ENCODE measurements at places on chromosomes 4 and X.

GRCh38 chrX:48559636-48560035 lies 14.6 kb upstream of the RBM3 start:
- DNase-seq = no peak

- DNase-seq = no peak
Measured at GRCh38 chr4:17232566-17233253, 279.2 kb downstream of the QDPR start.

DNA sequence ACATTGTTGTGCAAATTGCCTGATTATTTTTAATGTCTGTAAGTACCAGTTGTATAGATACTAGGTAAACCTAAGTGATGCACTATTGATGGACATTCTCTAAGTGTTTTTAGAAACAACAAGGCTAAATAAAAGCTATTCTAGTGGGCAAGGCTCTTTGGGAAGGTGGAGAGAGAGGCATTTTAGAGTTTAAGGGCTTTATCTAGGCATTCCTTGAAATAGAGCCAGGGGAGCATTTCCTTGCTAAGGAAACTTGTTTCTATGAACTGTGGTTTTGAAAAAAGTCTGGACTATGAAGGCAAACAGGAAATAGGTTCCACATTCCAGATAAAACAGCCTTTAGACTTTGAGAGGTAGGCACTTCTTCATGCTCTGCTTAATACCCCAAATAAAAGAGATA lies 23.8 kb downstream of the BMX start:
- no peak for DNase-seq

GRCh38 chr4:54015423-54016030 lies 48.9 kb downstream of the CHIC2 start:
- DNase-seq = no peak

DNA sequence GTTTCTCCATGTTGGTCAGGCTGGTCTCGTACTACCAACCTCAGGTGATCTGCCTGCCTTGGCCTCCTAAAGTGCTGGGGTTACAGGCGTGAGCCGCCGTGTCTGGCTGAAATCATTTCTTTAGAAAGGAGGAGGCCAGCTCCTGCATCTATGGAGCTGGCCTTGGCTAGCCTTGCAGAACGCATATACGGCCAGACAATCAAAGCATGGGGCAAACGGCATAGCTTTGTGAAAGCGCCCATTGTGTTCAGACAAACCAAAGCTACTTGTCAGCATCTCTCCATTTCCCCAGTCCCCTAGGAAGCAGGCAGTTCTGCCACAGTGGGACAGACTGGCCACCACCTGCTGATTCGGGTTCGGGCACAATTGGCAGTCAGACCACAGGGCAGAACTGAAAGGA lies 48.9 kb upstream of the IQSEC2 start:
- DNase-seq = no peak

- DNase-seq = no peak
Measured at GRCh38 chr4:162347842-162348213, 184.0 kb upstream of the FSTL5 start.

- DNase-seq = peak; percentile 46
Measured at GRCh38 chrX:102950908-102951866, 14.1 kb downstream of the RAB40AL start.

DNA sequence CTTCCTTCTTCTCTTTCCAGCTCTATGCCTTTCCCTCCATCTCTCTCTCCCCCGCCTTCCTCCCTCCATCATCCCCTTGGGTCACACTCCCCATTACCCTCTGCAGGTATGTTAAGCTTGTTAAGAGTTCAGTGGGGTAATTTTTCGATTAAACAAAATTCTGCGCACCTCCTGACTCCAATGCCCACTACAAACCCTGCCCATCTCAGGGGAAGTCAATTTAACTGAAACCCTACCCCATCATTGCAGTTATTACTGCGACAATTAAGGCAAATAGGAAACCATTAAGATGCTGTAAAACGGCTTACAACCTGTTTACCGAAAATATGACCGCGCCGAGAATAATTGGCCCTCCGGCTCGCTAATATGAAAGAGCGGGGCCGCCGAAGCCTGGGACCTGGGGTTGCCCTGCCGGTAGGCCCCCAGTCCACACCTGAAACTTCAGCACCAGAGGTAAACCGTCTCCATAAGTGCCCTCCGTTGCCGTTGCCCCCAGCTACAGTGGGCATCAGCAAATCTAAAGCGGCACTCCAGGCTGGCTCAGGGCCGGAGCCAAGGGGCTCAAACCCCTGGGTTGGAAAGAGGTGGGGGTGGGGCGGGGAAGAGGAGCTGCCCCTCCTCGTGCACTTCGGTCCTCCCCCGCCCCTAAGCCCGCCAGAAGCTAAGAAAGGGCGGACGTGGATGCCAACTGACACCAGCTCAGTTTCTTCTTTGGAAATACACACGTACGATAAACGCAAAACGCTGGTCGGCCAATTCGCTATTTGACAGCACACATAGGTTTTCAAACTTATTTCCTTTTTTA lies 4.8 kb downstream of the ARX start:
- no peak for DNase-seq

DNA sequence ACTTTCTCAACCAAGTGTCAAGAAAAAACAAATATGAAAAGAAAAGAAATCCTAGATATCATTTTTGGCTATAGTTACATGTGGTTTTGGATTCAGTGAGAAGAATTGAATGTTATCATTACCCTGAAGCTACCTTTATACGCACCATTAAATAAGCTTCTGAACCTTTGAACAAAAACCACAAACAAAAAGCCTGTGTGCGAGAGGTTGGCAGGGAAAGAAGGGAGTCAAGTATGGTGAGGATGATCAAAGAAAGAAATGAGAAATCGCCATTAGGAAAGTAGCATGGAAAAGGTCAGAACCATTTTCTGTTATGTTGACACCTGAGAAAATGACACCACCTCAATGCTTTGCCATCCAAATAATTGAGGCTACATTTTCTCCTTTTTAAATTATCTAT lies 1.2 kb upstream of the SLC7A11 start:
- DNase-seq = no peak

DNA sequence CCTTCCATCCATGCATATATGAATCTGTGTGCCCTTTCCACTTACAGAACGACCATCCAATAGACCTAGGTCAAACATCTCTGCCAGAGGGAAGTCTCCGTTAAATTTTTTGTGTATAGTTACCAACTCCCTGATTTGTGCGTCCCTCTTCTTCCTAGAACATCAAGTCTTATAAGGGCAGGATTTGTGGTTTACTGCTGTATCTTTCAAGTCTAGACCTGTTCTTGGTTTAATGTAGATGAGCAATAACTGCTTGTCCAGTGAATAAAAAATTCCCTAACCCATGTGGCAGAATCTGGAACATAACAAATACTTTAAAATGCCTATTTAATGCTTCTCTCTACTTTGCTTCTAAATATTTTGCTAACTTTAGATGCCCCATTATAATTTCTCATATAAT lies 988.8 kb downstream of the RAPGEF2 start:
- no peak for DNase-seq

DNA sequence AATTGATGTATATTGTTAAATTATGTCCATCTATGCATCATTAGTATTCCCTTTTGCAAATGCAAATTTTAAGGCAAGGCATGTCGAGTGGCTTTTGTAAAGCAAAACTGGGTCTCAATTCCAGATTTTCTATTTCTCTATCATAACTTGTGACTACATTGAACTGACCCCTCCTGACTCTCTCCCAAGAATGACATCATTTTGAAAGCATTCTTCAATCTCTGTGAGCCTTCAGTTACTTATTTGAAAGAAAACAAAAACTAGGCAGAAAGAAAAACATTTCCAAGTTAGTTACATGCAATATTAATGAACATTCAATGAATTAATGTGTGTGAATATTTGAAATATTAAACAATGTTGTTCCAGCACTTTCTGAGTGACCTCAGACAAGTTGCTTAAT lies 314.3 kb upstream of the CLNK start:
- DNase-seq = no peak

DNA sequence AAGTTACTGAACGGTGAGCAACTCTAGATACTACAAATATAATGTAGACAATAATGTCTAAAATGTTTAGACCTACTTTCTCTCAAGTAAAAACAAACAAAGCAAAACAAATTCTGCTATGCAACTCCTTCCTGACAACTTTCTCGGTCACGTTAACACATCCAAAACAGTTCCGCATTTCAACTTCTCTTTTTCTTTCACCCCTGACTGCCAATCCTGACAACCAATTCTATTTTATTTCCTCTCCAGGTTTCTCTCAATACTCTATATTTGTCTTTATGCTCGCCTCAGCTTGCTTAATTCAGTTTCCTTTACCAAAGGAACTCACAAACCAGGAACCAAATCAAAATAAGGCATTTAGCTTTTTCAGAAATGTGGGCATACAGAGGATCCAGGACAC lies 513.0 kb downstream of the FSTL5 start:
- DNase-seq = peak; percentile 5

- DNase-seq = no peak
Measured at GRCh38 chrX:20459410-20460350, 193.0 kb upstream of the RPS6KA3 start.

DNA sequence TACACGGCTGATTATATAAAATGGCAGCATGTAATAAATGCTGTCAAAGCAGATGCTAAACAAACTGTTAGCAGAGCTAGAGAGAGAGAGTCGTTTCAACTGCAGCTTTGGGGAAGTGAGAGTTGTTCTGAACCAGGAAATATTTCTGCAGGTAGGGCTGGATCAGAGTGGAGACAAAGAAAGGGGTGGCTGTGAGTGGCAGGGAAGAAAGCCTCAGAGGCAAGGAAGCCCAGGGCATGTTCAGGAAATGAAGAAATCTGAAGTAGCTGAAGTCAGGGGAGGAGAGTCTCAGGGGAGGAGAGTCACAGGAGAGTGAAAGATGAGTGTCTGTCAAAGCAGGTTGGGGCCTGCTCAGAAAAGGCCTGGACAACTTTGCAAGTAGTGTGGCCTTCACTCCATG lies 48.4 kb upstream of the RPS6KA3 start:
- no peak for DNase-seq

- no peak for DNase-seq
Measured at GRCh38 chrX:111270339-111270738, at the start of gene CAPN6. CAPN6 (minus strand) TSS chrX:111270483; CDS start chrX:111263936, 6,547 bp downstream.

- DNase-seq = no peak
Measured at GRCh38 chr4:1170156-1170975, 2.0 kb downstream of the SPON2 start.

DNA sequence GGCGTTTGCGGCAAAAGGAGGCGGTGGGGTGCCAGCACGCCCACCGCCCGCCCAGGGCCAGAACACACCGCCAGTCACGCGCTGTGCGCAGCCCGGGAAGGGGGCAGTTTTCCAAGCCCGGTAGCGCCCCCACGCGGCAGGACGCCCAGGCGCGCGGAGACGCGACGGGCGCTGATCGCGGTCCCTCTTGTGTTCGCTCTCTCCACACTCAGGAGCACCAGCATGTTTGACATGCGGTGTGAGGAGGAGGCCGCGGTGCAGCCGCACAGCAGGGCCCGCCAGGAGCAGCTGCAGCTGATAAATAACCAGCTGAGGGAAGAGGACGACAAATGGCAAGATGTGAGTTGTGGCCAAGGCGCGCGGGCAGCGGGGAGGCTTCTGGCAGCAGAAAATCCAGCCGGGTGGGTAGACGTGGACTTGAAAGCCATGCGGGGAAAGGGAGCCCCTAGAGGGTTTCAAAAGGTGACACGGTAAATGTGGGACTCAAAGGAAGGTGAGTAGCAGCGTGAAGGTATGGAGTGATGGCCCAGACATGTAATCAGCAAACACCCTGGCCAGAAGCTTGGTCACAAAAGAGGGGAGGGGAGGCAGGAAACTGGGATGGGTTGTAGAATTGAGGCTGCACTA lies 104.1 kb downstream of the PHOX2B start:
- no peak for DNase-seq

DNA sequence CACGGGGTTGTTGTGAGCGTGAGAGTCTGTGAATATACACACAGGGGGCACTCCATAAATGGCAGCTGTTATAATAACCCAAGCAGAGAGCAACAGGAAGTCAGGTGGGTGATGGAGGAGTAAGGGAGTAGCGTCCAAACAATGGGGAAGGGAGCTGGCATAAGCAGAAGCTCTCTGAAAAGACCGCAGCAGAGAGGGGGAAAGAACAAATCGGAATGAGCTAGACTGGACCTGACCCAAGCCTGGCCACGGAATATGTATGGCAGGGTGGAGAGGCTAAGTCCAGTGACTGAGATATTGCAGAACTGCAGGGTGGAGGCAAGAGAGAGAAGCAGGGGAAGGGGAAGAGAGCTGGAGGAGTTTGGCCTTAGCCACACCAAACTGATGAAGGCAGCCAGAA lies 6.5 kb upstream of the GJB1 start:
- no peak for DNase-seq

DNA sequence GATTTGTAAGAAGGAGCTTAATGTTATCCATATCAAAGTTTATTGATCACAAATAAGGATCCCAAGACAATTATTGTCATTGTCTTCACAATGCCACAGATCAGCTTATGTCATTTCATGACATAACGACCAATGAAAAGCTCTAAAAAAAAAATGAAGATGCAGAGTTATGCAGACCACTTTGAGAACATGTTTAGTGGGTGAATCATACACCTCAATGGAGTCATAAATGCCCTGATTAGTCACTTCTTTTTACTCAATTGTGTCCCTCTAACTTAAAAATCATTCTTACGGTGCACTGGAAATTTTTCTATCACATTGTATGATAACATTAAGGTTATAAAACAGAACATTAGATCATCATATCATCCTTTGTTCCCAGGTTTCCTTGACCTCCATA lies 87.6 kb upstream of the GABRG1 start:
- DNase-seq = no peak

DNA sequence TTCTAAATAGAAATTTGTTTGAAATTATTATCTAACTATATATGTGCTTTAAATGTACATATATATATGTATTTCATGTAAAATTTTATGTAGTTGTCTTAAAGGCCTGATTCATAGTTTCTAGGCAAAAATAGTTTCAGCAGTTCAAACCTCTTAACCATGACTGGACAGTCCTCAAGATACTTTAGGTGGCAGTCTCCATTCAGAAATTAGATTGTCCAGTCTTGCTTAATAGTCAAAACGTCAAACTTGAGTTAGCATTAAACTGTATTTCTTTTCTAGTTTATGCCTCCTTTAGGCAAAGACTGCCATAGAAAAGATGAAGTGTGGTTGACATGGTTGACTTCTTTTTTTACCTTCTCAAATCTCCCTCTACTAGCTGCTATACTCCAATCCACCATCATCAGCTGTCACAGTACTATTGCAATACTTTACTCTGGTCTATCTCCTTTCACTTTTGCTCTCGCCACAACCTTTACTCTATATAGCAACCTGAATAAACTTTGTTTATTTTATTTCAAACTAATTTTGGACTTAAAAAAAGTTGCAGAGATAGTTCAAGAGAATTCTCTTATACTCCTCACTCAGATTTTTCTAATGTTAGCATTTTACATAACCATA lies 395.6 kb upstream of the DIPK2B start:
- DNase-seq = no peak

DNA sequence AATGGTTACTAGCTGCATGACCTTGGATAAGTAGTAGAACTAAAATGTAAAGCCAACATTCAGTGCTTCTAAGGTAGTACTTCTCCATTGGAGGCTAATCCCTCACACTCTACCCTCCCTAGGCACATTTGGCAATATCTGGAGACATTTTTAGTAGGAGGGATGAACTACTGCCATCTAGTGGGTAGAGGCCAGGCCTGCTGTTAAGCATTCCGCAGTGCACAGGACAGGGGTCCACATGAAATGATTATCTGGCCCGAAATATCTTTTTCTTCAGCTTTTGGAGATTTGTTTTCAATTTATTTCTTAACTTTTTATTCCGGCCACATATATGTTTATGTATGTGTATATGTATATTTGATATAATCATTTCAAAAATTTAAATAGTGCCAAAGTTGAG lies 36.0 kb upstream of the SPANXC start:
- peak; percentile 1 for DNase-seq

- DNase-seq = peak; percentile 49
Measured at GRCh38 chrX:37993837-37994619, 12.3 kb upstream of the SYTL5 start.

GRCh38 chr4:25813448-25814106 lies 49.2 kb downstream of the SEL1L3 start:
- DNase-seq = no peak

Measured in CD4-positive, alpha-beta T cell treated with Interleukin-21 for 1 hour (primary cell).